Stimulated activated CD4-positive, alpha-beta T cell treated with anti-CD3 and anti-CD28 coated beads, Interleukin-15, amount 100 ng/mL, for 1 hour (primary cell): ENCODE measurements at places on chromosomes 2 and 18.

DNA sequence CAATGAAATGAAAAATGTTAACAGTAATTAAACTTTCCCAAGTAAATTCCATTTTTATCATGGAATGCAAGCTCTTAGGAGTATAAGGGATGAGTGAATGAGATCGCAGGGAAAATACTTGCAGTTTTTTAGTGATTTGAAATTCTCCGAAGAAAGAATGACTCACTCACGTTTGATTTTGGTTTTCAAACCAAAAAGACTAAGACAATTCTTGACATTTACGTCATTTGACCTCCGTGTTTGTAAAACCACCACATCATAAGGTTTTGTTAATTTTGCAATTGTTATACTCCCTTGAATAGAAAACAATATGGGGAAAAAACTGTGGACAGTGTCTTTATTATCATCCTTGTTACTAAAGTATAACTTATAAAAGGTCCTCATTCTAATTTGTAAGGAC is 29.4 kb downstream of the COL4A4 start:
- no peak for DNase-seq

DNA sequence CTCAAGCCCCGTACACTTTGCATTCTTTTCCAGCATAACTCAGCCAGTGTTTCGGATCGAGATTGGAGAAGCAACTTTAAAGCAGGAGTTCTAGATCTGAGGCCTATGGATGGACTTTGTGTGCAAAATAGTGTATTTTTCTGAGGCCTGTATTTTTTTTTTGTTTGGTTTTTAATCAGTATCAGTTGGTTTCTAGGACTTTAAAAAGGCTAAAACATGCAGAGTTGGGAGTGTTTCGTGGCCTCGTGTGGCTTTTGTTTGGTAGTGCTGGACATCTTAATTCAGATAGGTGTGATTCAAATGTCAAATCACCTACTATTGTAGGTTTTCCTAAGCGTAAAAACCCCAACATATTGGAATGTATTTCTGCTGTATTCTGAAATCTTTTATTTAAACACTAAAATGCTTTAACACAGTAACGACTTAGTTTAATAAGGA is 282 bp upstream of the PUS10 start:
- no peak for DNase-seq

GRCh38 chr2:179854891-179855290 is 6.5 kb downstream of the ZNF385B start:
- no peak for DNase-seq

DNA sequence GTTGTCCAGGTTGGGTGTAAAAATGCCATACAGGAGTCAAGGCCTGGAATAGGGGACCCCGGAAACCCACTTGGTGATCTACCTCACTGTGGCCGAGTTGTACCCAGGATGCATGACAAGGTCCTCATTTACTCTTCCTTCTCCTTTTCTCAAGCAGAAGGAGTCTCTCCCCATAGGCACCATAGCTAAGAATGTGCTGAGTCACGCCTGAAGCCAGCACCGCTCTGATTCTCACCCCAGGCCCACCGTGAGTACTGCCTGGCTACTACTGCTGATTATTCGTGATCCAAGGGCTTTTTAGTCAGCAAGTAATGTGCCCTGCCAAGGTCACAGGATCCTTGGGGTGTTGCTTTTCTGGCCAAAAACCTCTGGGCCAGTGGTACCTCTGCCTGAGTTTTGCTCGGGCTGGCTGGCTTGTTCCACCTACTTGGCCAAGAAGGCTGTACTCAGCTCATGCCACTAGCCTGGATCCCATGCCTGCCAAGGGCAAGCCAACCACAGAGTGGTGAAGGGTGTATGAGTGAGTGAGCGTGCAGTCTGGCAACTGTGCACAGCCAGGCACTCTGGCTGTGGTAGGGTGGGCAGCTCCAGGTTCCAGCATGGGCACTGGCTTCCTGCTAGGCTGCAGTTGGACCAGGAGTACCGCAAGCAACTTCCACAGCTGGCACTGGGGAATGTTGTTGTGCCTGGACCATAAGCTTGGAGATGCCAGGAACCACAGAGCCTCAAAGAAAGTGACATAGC is 650.1 kb upstream of the VRK2 start:
- no peak for DNase-seq

GRCh38 chr2:182047544-182047943 is 61.9 kb downstream of the PPP1R1C start:
- DNase-seq, result no peak

- DNase-seq, result no peak
Measured at GRCh38 chr18:53772293-53772692, 452.2 kb downstream of the MBD2 start.

DNA sequence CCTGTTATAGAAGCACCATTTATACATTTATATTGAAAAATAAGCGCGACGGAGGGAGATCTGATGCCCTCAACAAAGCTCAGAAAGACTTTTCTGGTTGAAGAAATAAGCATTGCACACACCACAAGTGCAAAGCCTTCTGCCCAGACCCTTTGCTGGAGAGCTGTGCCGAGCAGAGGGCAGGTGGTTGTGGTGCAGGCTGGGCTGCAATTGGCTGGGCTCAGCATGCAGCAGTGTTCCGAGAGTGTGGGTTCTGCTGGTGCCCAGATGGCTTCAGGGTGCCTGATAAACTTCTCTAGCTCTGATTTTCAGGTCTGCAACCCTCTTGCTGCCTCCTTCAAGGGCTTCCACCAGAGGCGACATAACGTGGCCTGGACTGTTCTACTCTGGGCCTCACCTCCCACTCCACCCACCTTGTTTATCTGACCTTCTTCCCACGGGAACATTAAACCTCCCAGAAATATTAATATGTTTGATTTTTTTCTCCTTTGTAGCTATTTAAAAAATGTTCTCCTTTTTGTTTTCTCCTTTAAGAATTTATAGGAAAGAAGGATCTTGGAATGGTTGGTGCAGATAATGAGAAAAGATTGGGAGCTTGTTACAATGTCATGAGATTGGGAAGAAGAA is 113.6 kb upstream of the ITGA6 start:
- no peak for DNase-seq

DNA sequence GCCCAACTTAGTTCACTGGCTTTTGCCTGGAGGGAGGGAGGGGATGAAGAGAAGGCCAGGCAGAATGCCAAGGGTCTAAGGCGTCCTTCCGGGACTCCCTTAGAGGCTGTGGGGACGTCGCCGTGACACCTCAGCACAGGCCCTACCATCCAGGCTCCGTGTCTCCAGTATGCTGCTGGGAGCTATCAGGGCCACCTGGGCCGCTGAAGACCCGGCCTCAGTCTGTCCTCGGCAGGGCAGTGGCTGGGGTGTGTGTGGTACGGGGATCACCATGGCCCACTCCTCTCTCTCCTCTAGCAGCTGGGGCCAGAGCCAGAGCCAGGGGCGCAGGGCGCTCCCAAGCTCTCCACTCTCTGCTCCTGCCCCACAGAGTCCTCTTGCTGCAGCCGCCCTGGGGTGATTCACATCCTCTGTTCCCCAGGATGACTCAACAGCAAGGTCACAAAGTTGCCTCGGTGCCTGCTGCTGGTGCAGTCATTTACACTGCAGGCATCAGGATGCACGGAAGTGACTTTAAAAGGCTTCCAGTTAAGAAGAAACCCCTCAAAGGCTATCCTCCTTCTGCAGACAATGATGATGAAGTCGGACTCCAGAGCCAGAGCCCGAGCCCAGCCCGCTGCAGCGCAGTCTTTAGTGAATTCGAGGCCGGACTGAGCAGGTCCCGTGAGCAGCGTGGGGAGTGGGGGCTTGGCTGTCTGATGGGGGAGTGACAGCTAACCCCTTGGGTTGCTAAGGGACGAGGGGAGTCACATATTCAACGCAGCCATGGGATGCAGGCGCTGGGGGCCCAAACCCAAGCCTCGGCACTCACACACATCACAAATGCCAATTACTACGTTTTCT is 31.9 kb downstream of the SNORC start:
- no peak for DNase-seq

- DNase-seq, result no peak
Measured at GRCh38 chr2:198692907-198693510, 764.7 kb downstream of the SATB2 start.

DNA sequence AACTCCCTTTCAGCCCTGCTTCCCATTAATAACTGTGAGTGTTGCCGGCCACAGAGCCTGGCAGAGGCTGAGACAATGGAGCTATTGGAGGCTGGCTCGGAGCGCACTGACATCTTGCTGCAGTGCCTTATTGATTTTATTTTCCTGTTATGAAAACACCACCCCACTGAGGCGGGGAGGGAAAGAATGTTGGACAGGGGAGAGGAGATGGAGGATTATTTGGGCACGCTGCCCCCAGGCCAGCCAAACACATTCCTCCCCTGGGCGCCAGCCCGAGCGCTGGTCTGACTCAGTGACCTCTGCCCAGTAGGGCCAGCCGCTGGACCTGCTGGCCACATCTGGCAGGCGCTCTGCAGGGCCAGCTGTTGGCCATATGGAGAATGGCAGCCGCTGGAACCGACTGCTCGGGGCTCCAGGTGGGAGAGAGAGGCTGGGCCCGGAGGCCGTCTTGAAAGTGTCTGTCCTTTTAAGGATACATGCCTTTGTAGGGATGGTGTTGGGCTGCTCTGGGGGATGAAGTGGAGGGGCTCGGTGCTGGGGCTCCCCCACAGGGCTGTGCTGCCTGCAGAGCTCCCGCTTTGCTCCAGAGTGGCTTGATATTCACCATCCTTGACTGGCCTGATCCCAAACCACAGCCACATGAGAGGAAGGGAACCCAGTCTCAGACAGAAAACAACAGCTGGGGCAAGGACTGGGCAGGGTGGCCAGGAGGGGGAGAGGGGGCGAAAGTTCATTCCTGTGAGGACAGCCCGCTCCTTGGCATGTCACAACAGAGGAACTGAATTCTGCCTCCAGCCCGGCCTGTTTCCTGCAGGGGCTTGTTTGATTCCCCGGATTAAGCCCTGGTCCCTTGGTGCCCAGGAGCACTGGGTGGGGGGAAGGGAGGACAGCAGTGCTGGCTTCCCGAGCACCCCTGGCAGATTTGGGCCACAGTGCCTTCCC is 179.0 kb downstream of the KLHL29 start:
- no peak for DNase-seq

GRCh38 chr18:23433360-23433759 is 19.7 kb upstream of the RIOK3 start:
- DNase-seq, result no peak

GRCh38 chr18:60145776-60146175 is 226.8 kb downstream of the MC4R start:
- DNase-seq, result no peak

DNA sequence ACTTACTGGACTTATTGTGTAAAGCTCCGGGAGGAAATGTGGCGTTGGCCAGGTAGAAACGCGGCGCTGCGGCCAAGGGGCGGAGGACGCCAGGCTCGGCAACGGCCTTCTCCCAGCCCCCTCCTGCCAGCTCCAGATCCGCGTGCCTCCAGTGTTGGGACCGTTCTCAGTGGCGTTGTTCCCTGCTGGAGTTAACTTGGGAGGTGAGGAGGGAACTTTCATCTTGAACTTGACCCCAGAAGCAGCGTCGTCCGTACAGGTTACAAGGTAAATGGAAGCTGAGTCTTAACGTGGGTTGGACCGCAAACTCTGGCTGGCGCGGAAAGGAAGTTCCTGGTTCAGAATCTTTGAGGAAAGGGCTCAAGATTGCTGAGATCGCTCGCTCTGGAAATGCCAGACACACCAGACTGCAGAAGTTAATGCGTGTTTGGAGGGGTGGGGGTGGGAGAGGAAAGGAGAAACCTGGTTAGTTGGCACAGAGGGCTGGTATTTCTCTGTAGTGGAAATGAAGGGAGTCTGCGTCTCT is 1.3 kb downstream of the TANC1 start:
- DNase-seq, result no peak
